ENCODE measurements at places on chromosomes 12 and 14.

DNA sequence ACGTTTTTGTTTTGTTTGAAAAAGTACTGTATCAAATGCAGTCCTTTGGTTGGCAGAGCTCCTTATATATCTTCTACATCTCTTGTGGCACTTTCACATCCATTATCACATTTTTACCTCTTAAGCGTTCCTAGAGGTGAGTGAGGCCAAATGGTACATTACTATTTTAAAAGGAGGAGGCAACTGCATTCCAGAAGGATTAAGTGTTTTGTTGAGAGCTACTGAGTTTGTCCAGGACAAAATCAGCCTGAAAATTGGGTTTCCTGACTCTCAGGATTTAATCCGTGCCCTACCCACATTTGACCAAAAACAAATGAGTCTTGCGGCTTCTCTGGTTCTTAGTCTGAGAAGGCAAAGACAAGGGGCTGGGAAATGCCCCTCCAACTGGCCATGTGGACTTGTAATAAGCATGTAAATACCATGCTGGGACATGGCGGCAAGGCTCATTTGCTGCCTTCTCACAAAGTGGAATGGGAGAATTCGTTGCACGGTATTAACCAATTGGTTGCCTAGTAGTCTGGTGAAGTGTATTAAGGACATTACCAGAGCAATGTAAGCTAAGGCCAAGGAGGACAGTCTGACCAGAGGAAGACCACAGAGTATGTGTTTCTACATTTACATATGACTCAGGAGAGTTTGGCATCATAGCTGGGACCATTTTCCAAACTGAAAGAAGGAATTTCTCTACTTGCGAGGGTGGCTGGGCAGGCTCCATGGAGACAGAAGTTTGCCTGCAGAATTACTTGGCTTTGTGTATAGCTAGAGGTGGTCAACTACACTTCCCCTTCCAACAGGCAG, 175.8 kb upstream of the PLXNC1 start:
- DNase-seq = no peak

DNA sequence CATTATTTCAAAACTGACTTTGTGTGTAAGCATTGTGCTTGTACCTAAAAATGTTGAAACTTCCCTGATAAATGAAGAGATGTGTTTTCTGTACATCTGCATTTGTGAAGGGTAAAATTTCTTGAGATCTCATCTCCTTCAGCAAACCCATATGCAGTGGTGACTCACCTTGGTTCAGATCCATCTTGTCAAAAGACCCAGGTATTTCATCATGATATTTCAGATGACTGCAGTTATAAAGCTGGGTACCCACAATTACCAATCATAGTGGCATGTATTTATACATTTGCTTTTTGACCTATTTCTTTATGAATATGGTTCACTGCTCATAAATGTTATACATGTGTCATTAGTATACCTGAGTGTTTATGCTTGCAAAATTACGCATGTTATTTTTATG, 1213.6 kb downstream of the GALC start:
- DNase-seq = no peak

DNA sequence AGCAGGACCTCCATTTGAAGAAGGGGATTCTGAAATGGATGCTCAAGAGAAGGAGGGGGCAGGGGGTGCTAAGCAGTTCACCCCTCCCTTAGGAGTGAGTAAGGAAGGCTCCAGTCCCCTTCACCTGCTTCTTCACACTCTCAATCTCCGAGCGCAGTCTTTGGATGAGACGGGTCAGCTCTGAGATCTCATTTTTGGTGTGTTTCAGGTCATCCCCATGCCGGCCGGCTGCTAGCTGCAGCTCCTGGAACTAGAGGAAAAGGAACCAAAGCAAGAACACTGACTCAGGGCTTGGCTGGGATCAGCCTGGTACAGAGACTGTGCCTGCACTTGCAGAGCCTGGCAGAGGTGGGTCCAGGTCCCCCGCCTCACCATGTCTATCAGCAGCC, 7.3 kb downstream of the KRT73 start:
- DNase-seq = no peak

GRCh38 chr14:77032491-77032843, 4.0 kb upstream of the IRF2BPL start:
- no peak for DNase-seq

DNA sequence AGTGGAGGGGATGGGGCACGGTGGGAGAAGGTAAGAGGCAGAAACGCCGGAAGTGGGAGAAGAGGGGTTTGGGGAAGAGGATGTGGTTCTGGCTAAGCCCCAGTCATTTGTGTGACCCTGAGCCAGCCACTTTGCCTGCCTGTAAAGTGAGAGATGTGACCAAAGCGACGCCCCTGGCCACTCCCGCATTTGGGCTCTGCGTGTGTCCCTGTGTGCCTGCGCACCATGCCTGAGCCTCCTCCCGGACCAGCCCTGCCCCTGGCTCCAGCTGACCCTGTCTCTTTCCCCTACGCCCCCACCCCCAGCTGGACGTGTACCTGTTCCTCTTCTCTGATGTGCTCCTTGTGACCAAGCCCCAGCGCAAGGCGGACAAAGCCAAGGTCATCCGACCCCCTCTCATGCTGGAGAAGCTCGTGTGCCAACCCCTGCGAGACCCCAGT, 8.0 kb downstream of the PLEKHG6 start:
- DNase-seq = no peak

- no peak for DNase-seq
Measured at GRCh38 chr12:80472911-80473500, 29.0 kb downstream of the PTPRQ start.

DNA sequence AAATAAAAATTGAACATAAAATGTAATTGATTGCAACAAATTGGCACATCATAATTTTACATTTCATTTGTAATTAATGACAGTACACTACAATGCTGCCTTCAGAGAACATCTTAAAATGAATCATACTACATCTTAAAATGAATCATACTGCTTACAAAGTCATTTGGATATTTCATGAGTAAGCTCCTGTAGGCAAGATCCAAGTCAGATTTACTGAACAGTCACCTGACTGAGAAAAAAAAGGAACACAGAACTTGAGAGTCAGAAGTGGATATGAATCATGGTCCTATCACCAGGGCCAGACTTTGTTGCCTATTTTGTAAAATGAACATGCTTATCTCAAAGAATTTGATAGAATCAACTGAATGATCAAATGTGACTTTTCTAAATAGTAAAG, 32.7 kb upstream of the FBLN5 start:
- DNase-seq = no peak

GRCh38 chr12:2035431-2036055, 17.2 kb upstream of the CACNA1C start:
- no peak for DNase-seq

DNA sequence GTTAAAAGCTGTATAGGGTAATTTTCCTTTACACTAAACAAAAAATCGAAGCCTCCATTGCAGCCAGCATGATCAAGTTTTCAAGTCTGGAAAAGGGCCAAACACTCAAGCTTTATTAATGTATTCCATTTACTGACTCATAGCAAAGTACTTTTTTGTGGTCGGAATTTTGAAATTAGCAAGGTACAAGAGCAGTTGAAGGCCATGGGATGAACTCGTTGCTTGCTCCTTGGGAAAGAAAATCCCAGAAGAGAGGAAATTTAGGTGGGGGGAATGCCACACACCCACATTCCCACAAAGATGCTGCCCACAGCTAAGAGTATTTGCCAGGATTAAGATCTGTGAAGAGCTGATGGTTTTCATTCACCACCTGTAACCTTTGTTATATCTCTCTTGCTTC, 333.7 kb downstream of the EGLN3 start:
- DNase-seq = no peak

DNA sequence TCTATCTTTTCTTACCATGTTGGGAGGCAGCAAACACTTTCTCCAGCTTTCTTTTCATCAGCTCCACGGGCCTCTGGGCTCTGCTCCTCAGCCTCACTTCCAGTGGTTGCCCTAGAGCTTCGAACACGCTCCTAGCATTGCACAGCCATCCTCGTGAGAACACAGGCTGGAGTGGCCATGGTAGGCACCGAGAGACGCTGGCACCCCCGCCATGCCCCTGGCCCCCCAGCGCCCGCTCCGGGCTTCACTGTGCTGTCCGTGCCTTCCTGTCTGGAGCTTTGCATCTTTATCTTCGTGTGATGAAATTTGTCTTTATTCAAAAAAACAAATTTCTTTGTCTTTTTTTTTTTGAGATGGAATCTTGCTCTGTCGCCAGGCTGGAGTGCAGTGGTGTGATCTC, 352.2 kb downstream of the TMEM121 start:
- no peak for DNase-seq

- DNase-seq = peak; percentile 76
Measured at GRCh38 chr12:108803428-108804105, 53.8 kb downstream of the SSH1 start.

DNA sequence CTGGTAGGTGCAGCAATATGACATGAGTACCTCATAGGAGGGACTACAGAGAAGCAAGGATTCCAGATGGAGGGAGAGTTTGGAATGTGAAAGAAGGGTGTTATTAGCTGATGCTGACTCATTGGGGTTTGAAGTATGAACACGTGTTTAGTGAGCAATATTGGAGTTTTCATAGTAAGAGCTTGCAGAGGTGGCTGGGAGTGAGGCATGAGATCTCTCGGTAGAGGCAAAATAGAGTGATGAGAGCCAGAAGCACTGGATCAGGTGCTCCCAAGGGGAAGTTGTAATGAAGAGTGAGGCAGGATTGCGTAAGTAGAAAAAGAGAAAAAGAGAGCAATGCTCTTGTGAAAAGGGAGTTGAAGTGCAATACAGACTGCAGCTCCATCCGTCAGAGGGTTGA, 42.1 kb downstream of the MGST1 start:
- no peak for DNase-seq

DNA sequence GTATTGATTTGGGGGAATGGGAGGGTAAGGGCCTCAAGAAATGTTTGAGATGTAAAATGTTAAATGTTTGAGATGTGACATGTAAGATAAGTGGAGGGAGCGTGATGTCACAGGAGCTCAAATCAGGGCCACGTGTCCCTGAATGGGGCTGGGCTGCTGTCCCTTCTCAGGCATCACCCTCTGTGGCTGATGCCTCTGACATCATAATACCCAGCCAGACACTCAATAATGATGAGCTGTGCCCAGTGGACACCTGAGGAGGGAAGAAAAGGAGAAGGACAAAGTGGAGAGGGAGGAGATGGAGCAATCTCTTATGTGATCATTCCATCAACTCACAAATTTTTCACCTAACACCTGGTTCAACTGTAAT, 120.8 kb downstream of the SAMD4A start:
- DNase-seq = no peak

- DNase-seq = no peak
Measured at GRCh38 chr12:111887926-111888745, 46.1 kb downstream of the MAPKAPK5 start.

GRCh38 chr12:30095511-30095910, 311.8 kb upstream of the TMTC1 start:
- DNase-seq = no peak

GRCh38 chr12:13318231-13319015, 121.9 kb downstream of the EMP1 start:
- DNase-seq = no peak

DNA sequence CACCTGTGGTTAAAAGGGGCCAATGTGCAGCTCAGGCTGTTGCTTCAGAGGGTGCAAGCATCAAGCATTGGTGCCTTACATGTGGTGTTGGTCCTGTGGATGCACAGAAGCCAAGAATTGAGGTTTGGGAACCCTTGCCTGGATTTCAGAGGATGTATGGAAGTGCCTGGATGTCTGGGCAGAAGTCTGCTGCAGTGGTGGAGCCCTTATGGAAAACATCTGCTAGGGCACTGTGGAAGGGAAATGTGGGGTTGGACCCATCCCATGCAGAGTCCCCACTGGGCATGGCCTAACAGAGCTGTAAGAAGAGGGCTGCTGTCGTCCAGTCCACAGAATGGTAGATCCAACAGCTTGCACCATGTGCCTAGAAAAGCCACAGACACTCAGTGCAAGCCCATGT, 36.6 kb downstream of the PCNX1 start:
- DNase-seq = no peak

DNA sequence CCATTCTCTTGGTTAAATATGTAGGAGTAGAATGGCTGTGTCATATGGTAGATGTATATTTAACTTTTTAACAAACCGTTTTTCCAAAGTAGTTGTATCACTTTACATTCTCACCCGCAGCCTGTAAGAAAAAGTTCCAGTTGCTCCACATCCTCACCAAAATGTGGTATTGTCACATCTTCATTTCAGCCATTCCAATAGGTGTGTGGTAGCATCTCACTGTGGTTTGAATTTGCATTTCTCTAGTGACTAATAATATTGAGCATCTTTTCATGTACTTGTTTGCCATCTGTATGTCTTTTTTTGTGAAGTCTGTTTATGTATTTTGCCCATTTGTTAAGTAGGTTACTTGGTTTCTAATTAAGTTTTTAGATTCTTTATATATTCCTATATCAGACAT, 78.6 kb downstream of the TBK1 start:
- DNase-seq = no peak

DNA sequence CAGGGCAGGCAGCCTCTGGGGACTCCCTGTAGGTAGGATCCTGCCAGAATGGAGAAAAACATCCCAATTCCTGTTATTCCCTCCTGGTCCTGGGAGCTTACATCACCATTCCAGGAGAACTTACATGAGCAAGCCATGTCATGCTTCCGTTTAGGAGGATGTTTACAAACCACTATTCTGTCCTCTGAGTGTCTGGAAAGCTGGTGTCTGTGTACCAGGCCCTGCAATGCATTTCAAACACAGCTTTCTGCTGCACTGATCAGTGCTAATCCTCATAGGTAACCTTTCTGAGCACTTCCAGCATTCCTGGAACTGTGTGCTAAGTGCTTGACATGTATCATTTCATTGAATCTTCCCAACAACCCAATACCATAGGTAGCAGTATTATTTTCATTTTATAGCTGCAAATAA, 19.8 kb upstream of the MAP1LC3B2 start:
- DNase-seq = no peak

DNA sequence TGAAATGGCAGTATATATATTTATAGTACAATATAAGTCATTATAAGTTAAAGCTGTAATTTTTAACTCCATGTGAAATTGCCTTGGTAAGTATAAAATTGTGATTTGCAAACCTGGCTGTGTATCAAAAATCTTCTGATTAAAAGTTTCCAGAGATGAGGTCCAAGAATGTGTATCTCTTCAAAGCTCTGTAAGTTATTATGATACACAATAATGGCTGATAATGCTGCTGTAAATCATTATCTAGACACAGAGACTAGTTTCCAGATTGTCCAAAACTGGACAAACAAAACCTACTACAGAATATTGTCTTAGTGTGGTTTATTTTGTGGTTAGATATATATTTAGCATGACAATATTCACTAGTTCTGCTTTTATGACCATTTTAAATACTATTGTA, 514.8 kb downstream of the SLC6A15 start:
- no peak for DNase-seq

DNA sequence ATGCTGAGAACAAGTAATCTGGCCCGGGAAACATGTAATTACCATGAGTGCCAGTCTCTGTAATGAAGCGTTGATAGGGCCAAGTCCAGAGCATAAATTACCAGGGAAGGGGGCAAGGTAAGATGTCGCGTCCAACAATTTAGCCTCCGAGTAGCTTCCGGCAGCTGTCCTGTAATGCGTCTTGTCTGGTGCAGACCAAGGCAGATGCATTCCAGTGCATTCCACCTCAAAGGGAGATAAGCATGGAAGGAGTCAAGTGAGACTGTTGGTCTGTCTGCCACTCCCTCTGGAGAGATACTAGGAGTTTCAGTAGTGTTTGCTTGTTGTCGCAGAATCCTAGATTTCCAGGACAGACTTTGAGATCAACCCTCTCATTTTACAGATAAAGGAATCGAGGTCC, 218.3 kb downstream of the AACS start:
- no peak for DNase-seq
